ENCODE measurements at places on chromosomes 12 and 14.

DNA sequence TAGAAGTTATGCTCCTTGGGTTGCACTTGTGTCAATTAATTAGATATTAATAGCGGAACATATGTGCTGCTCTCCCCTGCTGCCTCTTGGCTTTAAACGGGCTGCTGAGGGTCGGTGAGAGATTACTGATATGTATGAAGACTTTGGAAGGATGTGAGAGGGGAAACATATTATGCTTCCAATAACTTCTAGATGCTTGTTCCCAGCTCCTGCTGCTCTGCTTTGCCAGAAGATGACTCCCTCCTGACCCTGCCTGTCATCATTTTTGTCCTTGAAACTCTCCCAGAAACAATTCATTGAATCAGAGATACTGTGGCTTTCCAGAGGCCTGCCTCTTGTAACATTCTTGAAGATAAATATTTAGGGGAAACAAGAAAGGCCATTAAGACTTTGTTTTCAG is 300.1 kb upstream of the STXBP6 start:
- DNase-seq, result no peak

DNA sequence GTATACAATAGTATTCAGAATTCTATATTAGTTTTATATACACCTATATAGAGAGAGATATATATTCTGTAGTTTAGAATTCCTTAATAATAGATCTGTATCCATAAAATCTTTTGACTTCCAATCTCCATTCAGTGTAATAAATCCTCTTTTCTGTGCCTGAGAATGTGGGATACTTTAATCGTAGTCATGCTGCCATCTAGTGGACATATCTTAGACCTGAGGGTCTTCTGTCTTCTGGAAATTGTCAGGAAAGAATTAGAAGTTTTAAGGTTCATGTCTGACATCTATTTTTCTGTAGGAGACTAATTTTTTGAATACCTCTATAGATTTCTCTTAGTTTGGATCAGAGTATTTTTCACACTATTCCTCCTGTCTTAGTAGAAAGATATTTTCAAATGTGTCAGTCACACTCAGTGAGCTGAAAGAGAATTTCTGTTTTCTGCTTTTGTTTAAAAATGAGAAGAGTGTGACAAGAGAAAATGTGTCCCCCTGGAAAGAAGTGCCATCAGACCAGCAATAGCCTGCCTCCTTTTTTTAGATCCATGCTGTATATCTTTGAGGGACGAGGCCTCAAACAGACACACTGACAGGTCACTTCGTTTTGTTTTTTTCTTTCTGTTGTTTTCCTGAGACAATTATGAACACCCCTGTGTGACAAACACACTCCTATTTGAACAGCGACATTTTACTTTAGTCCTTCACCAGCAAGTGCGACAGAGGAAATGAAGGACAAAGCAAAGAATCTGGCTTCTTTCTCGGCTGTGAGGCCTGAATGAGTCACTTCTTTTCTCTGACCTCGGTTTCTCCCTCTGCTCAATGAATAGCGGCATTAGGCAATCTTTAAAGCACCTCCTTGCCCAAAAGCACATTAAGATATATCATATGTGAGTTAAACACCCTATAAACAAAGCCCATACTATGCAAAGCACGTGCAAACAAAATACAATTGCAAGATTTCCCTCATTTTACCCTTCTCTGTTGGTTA is 96.3 kb downstream of the GALC start:
- peak; percentile 45 for DNase-seq

DNA sequence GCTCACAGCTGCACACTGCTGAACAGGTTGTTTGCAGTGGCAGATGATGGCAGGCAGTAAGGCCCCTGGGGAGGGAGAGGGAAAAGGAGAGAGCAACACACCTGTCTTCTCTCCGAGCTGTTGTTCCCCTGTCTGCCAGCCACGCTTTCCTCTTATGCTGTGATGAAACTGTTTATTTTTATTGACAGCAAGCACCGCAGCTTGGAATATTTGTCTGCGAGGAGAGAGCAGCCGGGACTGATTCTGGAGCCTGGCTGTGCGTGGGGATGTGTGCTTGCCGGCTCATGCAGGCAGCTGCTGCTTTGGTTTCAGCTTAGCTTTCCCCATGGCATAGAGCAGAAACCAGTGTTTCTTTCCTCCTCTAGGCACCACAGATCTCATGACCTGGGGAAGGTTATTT is 58.7 kb upstream of the KCNA5 start:
- DNase-seq, result no peak

DNA sequence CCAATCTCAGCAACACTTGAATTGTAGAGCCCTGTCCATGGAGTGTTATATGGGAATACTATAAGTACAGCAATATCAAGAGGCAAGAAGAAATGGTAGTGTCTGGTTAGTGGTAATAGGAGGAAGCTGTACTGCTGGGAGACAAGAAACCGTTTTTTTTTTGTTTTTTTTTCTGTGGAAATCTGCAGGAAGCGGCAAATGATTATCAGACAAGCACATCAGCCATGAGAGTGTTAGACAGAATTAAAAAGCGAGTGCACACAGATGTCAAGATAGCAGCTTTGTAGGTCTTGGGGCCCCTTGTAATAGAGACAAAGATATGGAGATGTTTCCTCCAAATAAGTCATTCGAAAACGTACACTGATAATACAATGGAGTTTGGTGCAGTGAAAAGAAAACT is 6.7 kb downstream of the TESPA1 start:
- no peak for DNase-seq

DNA sequence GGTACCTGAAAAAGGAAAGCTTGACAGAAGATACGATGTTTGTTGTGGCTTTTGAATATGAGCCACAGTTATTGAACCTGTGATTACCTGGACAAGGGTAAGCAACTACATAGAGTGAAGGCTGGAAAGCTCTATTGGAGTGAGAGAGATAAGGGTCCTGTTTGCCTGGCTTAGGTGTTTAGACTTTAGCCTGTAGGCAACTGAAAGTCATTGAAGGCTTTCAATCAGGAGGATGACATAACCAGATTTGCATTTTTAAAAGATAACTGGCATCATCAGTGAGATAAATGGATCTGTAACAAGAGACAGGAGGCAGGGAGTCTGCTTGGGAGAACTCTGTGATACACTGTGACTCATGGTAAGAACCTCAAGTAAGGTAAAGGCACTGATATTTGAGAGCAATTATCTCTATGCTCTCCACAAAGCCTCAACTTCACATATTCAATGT is 128.9 kb upstream of the SOX5 start:
- DNase-seq, result no peak

DNA sequence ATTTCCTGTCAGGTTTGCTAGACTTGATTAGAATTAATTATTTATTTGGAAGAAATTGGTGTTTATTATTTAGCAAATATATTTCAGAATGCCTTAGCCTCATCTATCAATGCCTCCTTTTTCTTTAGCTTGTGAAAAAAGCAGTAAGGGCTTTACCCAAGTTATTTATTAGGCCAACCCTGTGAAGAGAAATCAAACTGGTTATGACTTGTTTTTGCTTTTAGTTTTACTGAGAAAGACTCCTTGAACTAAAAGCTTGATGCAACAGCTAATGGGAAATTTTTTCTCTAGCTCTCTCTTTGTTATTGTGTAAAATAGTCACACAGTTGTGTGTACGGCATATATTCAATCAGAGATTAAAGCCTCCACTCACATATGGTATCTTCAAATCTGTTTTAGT is 306.8 kb downstream of the DIO2 start:
- no peak for DNase-seq

GRCh38 chr14:27371209-27371608 is 773.4 kb upstream of the NOVA1 start:
- no peak for DNase-seq

DNA sequence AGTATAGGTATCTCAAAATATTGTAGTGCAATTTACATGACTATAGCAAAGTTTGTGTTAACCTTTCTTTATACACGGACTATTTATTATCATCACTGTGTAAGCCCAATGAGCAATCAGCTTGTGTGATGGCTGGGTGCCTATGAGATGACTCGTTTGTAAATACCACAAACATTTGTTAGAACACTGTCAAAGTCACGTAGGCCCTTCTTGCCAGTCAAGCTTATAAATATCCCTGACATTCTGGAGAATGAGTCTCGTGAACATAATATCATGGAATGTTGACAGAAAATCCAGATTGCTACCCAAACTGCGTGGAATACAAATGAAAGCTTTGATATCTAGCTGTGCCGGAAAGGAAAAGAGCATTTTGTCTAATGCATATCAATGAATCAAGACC is 648.3 kb upstream of the MDGA2 start:
- DNase-seq, result no peak

- no peak for DNase-seq
These were observed 48.6 kb upstream of the TMPO start for GRCh38 chr12:98466640-98467400.

DNA sequence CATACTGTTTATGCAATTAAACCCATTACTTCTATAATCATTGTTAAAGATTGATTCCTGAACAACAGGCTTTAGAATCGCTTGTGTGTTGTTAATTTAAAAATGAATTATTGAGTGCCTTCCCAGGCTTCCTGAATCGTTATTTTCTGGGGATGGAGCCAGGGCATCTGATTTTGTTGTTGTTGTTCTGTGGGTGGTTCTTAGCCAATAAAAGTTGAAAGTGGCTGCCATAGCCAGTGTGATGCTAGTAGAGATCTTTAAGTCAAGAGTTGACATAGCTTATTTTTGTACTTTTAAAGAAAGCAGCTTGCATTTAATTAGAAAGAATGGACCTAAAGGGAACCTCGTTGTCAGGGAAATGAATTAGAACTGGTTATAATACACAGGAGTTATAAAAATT is 6.4 kb downstream of the GOLGA5 start:
- no peak for DNase-seq

- peak; percentile 21 for DNase-seq
These were observed 138.8 kb upstream of the WSCD2 start for GRCh38 chr12:107990325-107990724.

DNA sequence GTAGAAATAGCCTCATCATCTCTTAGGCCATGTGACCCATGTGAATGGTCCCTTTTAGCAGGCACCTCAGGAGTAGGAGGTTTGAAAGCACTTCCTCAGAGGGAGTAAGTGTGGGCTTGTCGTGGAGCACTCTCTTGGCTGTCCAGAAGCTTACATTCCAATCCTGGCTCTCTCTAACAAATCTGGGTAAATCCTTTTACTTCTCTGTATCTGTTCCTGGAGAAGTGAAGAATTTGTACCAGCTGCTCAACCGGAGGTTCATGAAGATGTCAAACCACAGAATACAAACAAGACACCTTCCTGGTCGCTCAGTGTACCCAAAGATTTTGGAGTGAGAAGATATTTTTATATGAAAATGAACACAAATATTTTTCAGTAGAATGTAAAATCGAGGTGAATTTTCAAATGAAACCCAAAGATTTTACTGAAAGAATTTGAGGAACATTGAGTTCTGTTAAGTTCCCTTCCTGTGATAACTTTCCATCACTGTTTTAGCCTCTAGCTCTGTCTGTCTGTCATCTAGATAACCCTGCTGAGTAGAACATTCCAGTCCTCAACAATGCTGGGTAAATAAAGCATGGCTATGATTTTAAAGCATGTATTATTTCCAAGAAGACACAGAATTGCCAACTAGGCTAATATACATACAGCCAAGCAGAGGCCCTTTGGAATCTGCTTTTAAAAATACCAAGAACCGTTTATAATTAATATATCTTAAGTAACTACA is 263.9 kb upstream of the RGS6 start:
- DNase-seq, result no peak

- DNase-seq, result no peak
These were observed 60.0 kb downstream of the LIN52 start for GRCh38 chr14:74144789-74145188.

- DNase-seq, result no peak
These were observed 2.2 kb upstream of the PTGDR start for GRCh38 chr14:52265253-52265652.

DNA sequence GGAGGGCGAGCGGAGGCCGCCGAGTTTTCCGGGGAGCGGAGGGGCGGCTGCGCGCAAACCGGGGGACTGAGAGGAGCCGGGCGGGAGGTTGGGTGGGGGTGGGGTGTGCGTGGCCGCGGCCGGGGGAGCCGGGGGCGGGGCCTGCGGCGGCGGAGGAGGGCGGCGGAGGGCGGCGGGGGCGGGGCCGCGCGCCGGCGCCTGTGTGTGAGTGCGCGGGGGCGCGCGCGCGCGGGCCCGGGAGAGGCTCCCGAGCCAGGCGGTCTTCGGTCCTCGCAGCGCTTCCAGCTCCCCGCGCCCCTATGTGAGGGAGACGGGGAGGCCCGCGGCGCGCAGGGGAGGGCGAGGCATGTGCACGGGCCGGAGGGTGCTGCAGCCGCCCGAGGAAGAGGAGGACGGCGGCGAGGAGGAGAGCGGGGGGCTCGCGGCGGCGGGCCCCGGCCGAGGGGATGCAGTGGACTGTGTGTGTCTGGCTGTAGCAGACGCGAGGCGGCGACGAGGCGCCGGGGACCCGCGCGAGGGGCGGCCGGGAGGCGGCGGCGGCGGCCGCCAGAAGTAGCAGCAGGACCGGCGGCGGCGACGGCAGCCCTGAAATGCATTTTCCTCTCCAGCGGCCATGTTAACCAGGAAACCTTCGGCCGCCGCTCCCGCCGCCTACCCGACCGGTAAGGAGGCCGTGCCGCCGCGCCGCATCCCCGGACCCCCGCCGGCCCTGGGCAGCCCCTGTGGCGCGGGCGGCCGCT is at the start of gene DYRK2:
Gene DYRK2, plus strand, starts transcription at position 225 of the 740 bp plus-strand sequence. Its CDS starts 389 bp downstream, at position 614.
- peak; percentile 41 for DNase-seq

GRCh38 chr14:33689680-33690079 is 261.2 kb downstream of the EGLN3 start:
- no peak for DNase-seq

- no peak for DNase-seq
These were observed 609.0 kb downstream of the KCNH5 start for GRCh38 chr14:62436261-62436660.

- no peak for DNase-seq
These were observed 268.8 kb upstream of the BTG1 start for GRCh38 chr12:92414170-92415070.

- DNase-seq, result no peak
These were observed 610.7 kb upstream of the TMEM132C start for GRCh38 chr12:127656266-127656665.

DNA sequence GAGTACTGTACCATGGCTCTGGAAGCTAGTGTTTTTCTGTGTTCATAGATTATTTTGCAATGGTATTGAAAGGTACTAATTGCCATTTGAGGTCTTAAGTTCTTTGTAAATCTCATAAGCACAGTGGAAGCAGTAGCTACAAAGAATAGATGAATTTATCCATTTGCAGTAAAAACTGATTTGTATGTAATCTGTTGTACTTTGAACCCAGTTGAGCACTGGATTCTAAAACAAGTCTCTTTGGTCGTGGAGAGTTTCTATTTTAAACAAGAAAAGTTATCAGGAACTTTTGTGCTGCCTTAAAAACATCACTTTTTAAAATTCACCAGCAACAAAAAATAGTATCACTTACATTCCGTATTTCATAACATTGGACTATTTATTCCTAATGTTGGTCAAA is 4.1 kb downstream of the RAP1B start:
- no peak for DNase-seq
